ENCODE measurements at places on chromosomes 2 and 18.
A peak's percentile ranks its signal among the peaks of the same experiment; 100 is the strongest.

DNA sequence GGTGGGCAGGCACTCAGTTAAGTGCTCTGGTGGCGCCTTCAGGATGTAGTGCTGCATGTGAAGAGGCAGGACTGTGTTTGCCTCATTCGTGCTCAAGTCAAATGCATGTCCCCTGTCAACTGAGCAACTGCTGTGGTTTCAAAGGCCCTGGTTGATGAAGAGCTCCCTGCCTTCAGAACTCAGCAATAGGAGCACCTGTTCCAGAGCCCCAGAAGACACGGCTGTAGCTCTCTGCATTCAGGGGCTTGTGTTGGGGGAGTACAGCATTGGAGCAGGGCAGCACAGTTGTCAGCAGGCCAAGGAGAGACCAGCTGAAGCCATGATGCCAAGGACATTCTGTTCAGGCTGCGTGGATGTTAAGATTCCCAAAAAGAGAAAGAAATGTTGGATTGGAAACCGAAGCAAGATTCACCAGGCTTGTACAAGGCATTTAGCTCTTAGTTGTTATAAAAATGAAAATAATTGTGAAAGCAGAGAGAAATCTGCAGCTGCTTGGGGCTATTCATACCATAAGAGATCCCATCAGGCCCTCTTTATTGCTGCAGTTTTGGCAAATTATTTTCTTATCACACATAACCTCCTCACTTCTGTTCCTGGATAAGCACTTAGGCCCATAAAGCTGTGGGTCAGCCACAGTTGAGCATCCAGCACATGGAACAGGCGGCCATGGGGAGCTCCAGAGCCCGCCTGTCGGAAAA is 252.4 kb upstream of the ZNF521 start:
- no peak for DNase-seq

DNA sequence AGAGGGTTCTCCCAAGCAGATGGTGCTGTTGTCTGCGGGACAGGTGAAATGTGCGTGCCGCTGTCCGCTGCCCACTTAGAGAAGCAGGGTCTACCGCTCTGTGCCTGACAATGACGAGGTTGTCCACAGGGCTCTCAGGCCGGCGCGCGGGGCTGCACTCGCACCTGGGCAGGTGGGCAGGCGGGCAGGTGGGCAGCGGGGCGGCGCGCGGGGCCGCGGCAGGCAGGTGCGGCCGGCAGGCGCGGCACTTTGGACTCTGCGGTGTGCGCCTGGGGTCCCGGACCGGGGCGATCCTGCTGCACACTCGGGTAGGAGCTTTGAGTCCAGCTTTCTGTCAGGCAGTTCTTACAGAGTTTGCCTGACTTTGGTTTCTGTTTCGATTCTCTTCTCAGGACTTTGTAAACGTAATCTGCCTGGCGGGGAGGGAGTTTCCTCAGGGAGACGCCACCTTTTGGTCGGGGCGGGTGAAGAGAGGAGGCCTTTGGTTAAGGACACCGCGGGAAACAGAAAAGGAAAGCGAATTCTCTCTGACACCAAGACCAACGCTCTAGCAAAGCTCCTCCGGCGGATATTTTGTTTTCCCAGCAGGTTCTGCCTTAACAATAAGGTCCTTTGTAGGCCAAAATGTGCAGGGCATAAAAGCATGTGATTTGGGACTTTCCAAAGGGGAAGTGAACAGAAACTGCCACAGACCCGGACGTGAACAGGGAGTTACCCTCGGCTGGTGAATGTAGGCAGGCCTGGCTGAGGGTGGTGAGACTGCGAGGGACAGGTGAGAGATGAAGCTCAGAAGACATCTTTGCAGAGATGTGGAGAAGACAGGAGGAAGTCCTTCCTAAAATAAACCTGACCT is at the start of gene IFIH1:
Gene IFIH1 (minus strand): TSS at position 357 of the 853 bp plus-strand sequence. CDS start 377 bp downstream, outside the sequence.
- DNase-seq, result peak; percentile 63

GRCh38 chr18:28974504-28974903 is 797.6 kb upstream of the CDH2 start:
- no peak for DNase-seq

DNA sequence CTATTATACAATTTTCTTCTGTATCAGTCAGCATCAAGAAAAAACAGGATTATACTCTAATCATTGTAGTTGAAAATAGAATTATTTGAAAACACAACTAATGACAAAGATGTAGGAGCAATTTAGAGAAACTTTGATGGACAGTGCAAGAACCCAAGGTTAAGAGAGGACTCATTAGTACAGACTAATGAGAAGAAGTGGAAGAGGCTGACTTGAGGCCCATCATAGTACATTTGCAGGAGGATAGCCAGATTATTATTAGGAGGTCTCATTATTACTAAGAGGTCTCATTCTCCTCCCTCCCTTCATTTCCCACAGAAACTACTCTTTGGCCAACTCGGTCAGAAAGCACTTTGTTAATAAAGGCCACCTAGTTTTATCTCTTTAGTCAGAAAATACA is 1983.0 kb downstream of the SUCLG1 start:
- DNase-seq, result no peak

DNA sequence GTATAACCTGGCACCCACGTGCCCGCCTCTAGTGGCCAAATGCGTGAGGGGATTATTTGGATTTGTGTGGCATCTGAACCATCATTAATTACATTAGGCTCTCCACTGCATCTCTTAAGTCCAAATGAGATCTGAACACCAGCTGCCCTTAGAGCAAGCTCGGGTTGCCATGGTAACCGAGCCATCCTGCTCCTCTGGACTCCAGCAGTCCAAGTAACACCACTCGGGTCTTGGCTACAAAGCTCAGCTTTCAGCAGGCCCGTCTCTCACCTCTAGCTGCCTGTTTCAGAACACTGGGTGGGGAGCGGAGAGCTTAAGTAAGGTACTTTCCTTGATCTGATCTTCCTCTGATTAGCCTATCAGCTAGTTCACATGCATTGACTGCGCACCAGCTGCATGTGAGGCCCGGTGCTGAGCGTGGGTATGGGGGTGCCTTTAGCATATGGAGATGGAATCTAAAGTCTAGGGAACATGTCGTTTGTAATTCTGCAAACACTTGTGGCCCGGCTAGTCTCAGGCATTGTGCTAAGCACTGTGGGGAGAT is 14.1 kb upstream of the CYS1 start:
- no peak for DNase-seq

Data from activated gamma-delta T cell treated with anti-CD3 and anti-CD28 coated beads, Interleukin-2, amount 50 U/mL, for 16 hours (primary cell).